ENCODE measurements at places on chromosomes 11 and 22.

DNA sequence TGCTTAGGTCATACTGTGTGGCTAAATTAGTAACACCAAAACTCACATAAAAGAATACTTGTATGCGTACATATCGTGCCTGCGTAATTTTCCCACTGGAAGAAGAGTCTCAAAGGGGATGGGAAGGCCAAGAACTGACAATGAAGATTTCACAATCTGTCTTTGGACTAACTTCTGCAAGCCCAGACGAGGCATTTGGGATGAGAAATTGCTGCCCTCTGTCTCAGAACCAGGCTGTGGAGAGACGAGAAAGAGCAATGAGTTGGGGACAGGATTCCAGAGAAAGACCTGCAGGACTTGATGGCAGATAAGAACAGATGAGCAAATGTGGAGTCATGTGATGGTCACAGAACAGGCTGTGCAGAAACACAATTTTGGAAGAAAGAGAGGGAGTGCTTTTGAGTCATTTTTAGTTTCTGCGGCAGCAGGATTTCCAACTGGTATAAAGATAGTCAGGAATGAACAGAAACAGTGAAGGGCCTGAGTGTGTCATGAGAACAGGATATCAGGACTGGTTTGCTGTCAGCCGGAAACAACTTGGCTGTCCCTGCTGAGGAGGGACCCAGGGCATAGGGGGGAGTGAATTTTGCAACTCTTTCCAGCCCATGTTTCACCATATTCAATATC lies 82.7 kb upstream of the CTSC start:
- DNase-seq: no peak

- DNase-seq: no peak
These were observed at the start of gene MS4A4E for GRCh38 chr11:60242740-60243239. MS4A4E (minus strand) TSS chr11:60243137; CDS start chr11:60230055, 13,082 bp downstream.

GRCh38 chr11:126655807-126656128 lies 300.3 kb downstream of the ST3GAL4 start:
- no peak for DNase-seq

- peak; percentile 78 for DNase-seq
These were observed 1.8 kb downstream of the ADSL start for GRCh38 chr22:40348025-40348658.

DNA sequence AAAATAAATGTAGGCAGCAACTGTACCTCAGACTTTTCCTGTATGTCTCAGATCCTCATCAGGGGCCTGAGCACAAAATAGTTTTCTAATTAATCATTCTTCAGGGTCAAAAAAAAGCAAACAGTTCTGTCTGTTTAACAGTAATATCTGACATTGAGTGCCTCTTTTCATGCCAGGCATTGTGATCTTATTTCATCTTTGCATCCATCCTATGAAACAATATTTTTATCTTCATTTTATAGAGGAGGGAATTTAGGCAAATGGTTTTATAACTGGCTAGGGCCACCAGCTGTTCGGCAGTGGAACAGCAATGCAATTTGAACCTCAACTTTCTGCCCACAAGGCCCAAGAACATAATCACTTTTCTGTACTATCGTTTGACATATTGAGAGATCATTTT lies 145.6 kb downstream of the WNT7B start:
- DNase-seq: no peak

- DNase-seq: no peak
These were observed 64.6 kb downstream of the KCNJ1 start for GRCh38 chr11:128802358-128802981.

- no peak for DNase-seq
These were observed 37.0 kb upstream of the MICAL2 start for GRCh38 chr11:12073436-12073835.

GRCh38 chr11:96752221-96752620 lies 362.4 kb downstream of the JRKL start:
- no peak for DNase-seq

DNA sequence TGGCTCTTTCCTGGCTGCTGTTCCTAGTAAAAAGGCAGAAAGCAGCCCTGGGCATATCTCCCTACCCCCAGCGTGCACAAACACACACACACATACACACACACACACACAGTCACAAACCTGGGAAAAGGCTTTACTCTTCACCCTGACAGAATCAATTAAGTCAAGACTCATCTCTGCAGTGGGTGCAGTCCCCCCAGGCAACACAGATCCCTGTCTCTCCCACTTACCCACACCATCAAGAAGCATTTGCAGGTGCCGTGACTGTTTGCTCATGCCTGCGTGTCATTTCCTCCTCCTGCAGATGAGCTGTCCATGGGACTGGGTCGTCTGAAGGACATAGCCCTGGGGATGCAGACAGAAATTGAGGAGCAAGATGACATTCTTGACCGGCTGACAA lies 28.6 kb downstream of the SNAP29 start:
- DNase-seq: no peak

- DNase-seq: no peak
These were observed 98.3 kb downstream of the ELP4 start for GRCh38 chr11:31607914-31608313.

GRCh38 chr11:110434952-110435779 lies 5.4 kb downstream of the FDX1 start:
- no peak for DNase-seq

DNA sequence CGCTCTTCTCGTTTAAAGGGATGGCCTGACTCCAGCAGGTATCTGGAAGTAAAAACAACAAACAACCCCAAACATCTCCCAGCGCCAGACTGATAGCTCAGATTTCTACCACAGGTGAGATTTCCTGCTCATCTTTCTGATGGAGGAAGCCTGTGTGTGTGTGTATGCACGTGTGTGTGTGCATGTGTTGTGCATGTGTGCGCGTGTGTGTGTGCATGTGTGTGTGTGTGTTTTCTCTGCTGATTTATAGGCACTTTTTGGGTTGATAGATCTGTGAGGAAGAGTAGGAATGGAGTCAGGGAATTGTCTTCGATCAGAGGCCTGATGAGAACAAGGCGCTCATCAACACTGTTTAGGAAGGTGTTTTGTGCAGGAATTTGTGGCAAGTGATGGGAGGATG lies 103.0 kb downstream of the PKNOX2 start:
- no peak for DNase-seq

DNA sequence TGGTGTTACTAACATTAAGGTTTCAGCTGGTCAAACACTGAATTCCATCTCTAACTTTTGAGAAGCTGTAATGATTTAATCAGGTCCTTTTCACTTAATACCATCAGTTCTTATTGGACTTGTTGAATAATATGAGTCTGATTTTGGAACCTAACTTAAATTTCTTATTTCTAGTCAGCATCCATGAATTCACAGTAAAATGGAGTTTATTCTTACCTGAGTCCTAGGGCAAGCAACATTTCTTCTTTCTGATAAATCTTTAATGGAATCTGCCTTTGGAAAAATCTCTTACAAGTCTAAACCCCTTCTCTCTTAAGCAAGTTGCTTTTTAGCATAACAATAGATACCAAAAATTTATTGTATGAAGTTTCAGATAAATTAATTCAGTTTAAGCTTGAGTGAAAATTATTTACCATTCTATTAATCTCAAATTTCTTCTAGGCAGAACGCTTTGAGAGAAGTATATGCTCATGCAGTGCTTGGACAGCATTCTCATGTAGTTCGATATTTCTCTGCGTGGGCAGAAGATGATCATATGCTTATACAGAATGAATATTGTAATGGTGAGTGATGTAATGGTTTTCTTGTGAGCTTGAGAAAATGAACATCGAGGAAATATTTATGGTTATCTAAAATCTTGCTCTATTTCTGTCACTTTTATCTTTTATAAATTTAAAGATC lies 3.4 kb downstream of the WEE1 start:
- no peak for DNase-seq

- peak; percentile 18 for DNase-seq
These were observed 625 bp downstream of the EIF3D start for GRCh38 chr22:36528341-36528740.

DNA sequence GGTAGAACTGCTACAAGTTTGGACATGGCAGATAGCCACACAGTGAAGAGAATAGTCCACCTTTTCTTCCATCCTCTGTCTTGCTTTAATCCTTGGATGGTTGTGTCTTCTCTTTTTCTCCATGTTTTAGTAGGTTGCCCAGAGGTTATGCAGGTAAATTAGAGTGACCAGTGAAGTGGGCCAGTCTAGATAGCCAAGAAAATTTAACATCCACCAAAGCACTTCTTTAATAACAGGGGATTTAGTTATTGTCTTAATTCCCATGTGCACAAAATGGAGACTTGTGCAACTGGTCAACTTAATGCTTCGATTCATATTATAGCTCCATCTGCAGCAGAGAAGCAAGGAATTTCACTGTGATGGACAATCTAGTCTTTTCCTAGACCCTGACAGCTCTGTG lies 58.8 kb upstream of the RCN1 start:
- DNase-seq: no peak

- no peak for DNase-seq
These were observed 3.7 kb downstream of the ACAT1 start for GRCh38 chr11:108125096-108125495.

DNA sequence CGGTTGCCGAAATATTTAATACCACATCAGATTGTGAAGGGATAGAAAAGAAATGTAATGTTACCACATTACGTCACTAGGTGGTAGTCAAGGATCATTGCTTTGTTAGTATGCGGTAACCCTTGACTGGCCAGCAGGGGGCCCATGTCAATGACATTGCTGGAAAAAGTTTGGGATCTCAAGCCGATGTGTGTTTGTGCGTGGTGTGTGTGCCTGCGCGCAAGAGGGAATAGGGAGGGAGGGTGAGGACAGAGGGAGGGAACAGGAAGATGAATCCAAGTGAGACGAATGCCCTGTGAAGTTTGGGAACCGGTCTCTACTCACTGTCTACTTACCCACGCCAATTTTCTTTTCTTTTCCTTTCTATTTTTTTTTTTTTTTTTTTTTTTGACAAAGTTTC lies 10.7 kb upstream of the MRGPRX2 start:
- peak; percentile 73 for DNase-seq

DNA sequence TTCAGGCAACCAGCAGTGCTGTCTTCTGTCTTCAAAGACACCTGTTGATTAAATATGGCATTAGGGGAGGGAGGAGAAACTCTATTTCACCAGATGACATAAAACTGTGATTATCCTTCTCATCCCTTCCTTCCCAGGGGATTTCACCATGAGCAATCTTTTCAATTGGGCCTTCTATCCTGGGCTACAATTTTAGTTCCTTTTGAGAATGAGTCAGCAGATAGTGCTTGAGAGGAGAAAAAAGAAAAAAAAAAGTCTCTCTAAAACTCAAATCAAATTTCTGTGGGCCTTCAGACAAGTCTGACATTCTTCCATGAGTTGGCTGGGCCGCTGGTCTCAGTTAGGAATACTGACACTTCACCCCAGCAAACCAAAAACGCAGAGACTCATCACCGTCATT lies 7.2 kb downstream of the FLI1 start:
- no peak for DNase-seq

GRCh38 chr11:116641561-116642045 lies 131.2 kb downstream of the BUD13 start:
- DNase-seq: peak; percentile 47

DNA sequence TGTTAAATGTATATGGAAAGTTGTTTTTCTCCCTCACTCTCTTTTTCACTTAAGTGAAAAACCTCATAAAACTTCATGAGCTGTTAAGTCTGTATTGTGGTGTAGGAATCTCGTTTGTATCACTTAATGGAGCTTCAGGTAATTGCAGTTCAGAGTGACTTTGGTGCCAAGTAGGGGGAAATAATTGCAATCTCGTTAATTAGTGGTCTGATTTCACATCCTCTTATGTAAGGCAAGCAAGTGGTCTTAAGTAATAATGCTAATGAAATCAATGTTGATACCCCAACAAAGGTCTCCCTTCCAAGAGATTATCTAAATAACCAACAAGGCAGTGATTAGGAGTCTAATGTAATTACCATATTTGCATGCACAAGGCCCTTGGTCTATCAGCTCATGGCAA lies 174.2 kb upstream of the SORL1-AS1 start:
- DNase-seq: no peak

DNA sequence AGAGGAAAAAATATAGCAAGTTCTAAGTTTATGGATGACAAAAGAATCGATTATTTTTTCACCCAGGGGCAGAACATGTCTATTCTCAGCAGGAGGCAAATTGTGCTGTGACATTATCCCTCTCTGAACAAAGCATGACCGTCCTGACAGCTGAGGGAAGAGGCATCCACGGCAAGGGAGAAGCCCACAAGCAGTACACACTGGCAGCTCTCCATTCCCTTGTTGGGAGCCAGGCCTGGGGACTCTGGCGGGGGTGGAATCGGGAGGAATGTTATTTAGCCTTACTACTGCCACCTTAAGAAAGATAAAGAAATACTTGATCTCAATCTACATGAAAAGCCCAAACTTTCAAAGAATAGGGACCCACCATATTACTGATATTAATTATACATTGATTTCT lies 3.4 kb downstream of the KIRREL3 start:
- DNase-seq: no peak

GRCh38 chr22:19376247-19376646 lies 55.3 kb downstream of the HIRA start:
- no peak for DNase-seq

Data from activated CD4-positive, alpha-beta T cell treated with anti-CD3 and anti-CD28 coated beads, Interleukin-2, Interleukin-6, amounts not matched to agents 100 ng/mL and 50 ng/mL, durations not matched to agents 16 hours and 8 hours (primary cell).